ENCODE measurements at places on chromosomes 4 and X. TPM values are rescaled to one million over a fixed set of nuclear protein-coding genes. Genes with fewer than 3 reads are reported as not detected.
A peak's percentile ranks its signal among the peaks of the same experiment; 100 is the strongest.

The CT47C1 gene
- total RNA-seq = not detected

The MAML3 gene
- 4.2 TPM for total RNA-seq

- DNase-seq = peak; percentile 11
Observed at GRCh38 chr4:5635826-5636195, 72.5 kb downstream of the EVC2 start.

GRCh38 chr4:110475881-110476818 is at the start of gene ENPEP:
Gene ENPEP (plus strand): TSS chr4:110476155. CDS start chr4:110476415, 260 bp downstream.
- peak; percentile 59 for DNase-seq

The GLUD2 gene
- 1.9 TPM for total RNA-seq

DNA sequence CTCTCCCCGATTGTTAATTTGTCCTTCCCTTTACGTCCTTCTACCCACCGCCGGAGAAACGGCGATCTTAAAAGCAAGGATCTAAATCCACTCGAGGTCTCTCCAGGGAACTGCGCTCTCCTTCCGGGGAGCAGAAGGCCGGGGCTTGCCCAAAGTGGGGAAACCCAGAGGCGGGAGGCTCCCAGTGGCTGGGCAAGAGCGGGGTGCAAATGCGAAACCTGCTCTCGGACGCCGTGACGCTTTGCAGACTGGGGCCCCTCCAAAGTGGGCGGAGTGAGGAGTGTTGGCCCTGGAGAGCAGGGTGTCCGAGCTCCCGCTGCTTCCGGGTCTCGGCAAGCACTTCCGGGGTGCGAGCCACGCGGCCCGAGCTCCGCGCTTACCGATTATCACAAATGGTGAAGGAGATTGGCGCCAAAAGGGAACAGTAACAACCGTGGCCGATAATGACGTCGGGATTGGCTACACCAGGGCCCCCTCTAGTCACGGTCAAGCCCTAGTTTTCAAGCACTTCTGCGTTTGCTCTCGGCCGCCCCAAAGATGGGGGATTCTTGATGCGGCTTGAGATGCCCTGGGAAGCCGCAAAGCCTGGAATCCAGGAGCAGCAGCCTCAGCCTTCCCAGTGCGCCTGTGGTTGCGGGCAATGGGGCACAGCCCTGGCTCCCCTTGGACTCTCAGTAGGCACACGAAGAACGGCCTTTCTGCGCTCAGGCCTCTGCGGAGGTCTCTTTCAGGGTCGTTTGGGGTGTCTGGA is 29.0 kb downstream of the HAND2 start:
- no peak for DNase-seq

GRCh38 chr4:86496094-86497080 is 97.7 kb upstream of the PTPN13 start:
- DNase-seq = peak; percentile 67

GRCh38 chr4:63919636-63920365 is 489.4 kb downstream of the TECRL start:
- DNase-seq = no peak

DNA sequence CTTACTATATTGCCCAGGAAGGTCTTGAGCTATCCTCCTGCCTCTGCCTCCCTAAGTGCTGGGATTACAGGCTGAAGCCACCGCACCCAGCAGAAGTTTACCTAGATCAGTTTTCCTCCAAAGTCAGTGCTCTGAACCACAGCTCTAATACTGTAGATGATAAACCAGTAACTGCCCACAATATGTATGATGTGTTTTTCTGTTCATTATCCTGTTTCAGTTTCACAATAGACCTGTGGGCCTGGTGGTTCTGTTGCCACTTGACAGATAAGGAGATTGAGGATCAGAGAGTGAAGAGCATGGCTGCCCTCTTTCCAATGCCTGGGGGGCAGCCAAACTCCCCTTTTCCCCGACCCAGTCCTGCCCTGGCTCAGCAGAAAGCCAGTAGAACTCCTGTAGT is 87.0 kb downstream of the EFNB1 start:
- no peak for DNase-seq

The DMP1 gene
- not detected for total RNA-seq

DNA sequence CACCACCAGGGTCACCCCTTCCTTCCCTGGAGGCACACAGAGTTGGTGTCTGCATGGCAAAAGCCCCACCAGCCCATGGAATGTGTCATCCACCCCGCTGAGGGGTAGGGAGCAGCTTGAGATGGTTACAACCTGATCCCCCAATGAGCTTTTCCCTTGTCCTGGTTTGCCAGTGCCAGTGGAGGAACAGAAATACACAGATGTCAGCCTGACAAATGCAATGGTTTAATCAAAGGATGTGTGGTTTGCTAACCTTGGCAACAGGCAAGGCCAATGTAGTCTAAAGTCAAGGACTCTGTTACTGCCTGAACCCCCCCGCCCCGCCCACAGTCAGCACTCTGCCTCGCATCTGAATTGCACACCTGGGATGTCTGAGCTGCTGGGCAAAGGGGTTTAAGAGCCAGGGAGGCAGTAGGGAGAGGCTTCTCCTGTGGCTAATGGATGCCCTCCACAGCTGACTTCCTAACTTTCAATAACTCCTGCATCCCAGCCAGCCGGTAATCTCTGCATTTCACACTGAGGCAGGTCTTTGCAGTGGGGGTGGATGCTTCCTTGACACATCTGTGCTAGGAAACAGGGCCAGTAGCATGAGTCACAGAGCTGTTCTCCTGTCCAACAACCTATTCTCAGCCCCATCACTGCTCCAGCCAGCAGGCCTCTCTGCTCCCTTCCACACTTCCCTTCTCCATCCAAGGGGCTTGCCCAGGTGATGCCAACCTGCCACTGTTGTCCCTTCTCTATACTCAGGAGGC is 137.5 kb downstream of the AMMECR1 start:
- DNase-seq = peak; percentile 71

GRCh38 chrX:130637591-130637990 is 235.8 kb downstream of the RBMX2 start:
- peak; percentile 45 for DNase-seq

DNA sequence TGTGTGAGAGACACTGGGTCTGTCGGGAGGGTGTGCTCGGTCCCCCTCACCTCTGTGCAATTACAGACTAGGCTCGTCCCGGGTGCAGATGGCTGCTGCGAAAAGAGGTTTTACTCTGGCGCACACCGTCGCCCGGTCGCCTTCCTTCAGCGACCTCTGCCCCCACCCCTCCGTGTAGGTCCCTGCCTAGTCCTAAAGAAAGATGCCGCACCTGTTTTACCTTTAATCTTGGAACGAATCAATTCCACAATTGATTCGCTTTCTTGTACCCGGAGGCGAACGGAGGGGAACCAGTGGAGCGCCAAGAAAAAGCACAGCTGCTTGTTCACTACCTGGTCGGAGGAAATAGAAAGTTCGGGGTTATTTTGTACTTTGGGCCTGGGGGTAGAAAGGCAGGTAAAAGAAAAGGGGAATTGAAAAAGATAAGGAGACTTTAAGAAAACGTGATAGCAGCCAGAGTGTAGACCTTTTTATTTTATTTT is 1.2 kb downstream of the NPNT start:
- no peak for DNase-seq

DNA sequence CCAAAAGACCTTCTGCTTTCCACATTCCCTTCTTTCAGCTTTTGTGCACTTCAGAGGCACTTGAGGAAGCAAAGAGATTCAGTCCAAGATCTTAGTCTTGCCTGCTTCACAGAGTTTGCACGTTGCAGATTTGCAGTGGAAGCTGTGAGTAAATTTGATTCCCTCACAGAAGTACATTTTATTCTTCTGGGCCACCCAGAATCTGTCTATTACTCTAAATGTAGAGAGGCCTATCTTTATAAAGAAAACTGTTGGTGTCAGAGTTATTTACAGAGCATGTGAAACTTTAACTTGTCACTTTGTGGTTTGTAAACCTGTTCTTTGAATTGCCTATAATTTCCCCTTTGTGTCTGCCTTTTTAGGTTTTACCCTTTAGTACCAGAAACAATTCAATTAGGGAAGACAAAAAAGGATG is 15.5 kb downstream of the SPRY1 start:
- DNase-seq = no peak

DNA sequence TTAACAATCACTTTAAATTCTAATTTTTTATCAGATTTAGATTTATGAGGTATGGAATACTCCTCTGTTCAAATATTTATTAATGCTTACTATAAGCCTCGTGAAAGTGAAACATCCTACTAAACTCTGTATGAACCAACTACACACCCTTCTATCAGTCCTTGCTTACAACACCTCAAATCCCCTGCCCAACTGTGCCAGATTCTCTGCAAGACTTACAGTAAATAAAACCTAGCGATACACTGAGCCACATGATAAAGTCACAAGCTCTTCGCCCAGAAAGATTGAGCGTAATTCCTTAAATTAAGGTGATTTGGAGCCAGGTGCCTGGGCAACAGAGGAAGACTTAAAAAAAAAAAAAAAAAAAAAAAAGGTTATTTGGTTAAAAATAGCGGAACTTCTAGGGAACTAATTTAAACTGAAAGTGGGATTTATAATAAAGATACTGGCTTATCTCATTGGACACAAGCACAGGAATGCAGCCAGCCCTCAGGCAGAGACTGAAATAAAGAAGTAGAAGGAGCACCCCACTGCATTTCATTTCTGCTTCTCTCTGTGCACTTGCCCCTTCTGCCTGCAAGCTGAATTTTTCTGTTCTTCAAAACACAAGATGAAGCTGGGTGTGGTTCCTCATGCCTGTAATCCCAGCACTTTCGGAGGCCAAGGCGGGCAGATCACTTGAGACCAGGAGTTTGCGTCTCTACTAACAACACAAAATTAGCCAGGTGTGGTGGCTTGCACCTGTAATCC is 17.5 kb upstream of the C4orf36 start:
- peak; percentile 55 for DNase-seq

DNA sequence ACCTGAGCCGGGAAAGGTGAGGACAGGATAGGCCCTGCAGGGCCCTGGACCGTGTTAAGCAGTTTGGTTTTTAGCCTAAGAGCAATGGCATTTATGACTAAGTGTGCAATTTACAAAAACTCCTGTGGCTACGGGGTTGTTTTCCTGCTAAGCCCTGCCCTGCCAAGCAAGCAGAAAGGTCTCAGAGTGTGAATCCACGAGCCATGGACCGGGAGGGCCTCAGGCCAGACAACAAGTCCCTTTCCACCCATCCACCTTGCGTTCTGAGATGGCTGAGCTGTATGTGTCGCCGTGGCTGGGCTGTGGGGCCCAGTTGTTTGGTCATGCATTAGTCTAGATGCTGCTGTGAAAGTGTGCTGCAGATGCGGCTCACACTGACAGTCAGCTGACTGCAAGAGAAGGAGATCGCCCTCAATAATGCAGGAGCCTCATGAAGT is 33.9 kb upstream of the AFAP1 start:
- peak; percentile 59 for DNase-seq

- no peak for DNase-seq
Observed at GRCh38 chr4:154009788-154010187, 220.9 kb upstream of the SFRP2 start.

DNA sequence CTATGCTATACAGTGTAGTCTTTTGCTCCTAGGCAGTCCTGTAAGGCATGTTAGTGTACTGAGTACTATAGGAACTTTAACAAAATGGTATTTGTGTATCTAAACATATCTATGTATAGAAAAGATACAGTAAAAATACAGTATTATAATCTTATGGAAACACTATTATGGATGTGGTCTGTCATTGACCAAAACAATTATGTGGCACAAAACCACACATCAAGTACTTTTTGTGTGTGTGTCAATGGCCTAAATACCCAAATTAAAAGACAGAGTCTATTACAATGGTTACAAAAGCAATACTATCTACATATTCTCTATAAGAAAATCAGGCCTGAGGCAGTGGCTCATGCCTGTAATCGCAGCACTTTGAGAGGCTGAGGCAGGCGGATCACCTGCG is 610.2 kb upstream of the NDST4 start:
- no peak for DNase-seq

The UBA1 gene
- total RNA-seq = 189 TPM

DNA sequence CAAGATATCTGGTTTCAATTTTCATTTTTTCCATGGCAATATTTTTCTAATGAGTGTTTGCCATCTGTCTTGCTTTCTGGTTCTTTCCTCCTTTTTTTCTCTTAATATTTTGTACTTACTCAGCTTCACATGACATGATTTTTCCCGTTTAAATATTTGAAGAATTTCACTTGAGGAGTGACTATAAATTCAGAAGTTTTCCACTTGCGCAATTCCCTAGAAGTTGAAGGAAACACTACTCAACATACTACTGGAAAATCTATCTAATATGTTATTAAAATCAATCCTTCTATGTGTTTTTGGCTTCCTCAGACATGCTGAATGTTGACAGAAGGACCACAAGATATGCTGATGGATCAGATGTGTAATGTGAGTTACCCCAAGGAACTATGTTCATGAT is 36.8 kb upstream of the BANK1 start:
- DNase-seq = peak; percentile 68

The ETDB gene
- total RNA-seq = not detected

DNA sequence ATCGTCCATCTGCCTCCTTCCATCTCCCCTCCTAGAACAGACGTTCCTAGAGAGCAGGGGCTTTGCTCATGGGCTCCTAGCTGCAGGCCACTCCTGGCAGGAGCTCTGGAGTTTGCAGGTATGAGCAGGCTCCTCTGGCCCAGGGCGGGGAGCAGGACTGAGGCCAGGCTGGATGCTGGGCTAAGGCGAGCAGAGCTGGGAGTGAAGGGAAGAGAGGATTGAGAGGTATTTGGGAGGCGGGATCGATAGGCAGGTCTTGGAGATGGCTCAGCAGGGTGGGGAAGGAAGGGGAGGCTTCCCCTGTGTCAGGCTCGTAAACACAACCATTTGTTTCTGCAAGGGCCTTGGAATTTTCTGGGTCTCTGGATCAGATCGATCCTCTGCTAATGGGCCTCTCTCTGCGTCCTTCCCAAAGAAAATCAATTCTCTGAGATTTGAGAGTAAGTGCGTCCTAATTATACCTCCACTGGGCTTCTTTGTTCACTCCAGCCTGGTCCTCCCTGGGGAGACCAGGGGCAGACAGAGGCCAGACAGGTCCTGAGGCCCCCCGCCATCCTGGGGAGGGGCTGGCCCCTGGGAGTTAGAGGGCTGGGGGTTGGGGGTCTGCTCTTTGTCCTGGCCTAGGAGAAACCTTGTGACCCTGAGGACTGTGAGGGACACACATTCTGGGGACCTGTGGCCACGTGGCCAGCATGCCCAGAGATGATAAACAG is 94.8 kb upstream of the PSAPL1 start:
- DNase-seq = no peak

DNA sequence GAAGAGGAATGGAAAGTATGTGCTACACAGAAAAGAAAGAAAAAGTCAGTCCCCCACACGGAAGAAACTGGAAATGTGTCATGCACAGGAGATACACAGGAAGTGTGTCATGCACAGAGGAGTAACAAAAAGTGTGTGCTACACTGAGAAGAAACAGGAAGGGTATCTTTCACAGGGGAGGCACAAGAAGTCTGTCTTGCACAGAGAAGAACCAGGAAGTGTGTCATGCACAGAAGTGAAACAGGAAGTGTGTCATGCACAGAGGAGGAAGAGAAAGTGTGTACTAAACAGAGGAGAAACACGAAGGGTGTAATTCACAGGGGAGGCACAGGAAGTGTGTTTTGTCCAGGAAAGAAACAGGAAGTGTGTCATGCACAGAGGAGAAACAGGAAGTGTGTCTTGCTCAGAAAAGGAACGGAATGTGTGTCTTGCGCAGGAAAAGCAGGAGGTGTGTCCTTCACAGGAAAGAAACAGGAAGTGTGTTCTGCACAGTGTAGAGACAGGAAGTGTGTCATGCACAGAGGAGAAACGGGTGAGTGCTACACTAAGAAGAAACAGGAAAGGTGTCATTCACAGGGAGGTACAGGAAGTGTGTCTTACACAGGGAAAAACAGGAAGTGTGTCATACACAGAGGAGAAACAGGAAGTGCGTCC is 527.2 kb upstream of the PRKX start:
- DNase-seq = no peak

The MAD2L1 gene
- total RNA-seq = 13.5 TPM

GRCh38 chrX:141960578-141960977 is 56.9 kb downstream of the MAGEC1 start:
- DNase-seq = no peak

The AVPR2 gene
- total RNA-seq = under 0.01 TPM

The NR3C2 gene
- under 0.01 TPM for total RNA-seq
